ENCODE measurements at places on chromosomes 5 and 9. TPM values are rescaled to one million over a fixed set of nuclear protein-coding genes. Genes with fewer than 3 reads are reported as not detected.

Gene SLC36A3
- total RNA-seq, result not detected

Gene PCDHA9
- 0.19 TPM for total RNA-seq

Gene MSX2
- total RNA-seq, result 0.17 TPM

Gene SGCD
- total RNA-seq, result 1.0 TPM

Gene SLC45A2
- total RNA-seq, result 0.32 TPM

Gene AUH
- 21.5 TPM for total RNA-seq

Gene GPR151
- total RNA-seq, result not detected

Gene EGR1
- 6.7 TPM for total RNA-seq

Gene DAB2IP
- total RNA-seq, result 126 TPM

Gene RNF183
- 0.57 TPM for total RNA-seq

- no peaks in the 10 kb centered on the region for H3K36me3 ChIP-seq
- H3K4me3 ChIP-seq, result no peak overlapping the region
- no peaks in the 10 kb centered on the region for H3K27me3 ChIP-seq
These were observed 16.2 kb downstream of the SFXN1 start for GRCh38 chr5:175494264-175495183.

DNA sequence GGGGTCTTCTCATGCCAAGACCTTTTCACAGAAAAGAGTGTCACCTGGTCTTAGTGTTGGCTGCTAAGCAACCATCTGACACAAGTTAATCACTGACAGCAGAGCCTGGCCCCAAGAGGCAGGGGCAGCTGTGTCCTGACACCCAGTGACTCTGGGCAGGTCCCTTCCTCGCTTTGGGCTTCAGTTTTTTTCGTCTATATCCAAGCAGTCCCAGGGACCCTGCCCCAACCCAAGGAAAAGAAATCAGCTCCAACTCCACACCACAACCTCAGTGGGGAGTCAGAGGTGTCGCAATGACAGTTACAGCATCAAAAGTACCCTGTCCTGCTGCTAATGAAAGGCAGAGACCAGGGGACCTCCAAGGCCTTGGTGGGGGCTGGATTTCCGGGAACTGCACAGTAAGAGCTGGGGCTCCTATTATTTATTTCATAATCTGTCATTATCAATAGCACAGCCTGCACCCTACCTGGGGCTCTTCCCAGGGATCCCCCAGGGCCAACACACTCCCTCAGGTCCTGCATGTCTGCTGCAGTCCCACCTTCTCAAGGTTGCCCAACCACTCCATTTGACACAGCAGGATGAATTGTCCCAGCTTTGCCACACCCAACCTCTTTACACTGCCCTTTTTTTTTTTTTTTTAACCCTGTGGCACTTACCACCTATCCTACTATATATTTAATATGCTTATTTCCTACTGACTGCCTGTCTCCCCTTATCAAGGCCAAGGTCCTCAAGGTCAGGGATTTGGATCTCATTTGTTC lies 9.4 kb downstream of the ANKS6 start:
- H3K27ac ChIP-seq, result no peak overlapping the region
- H3K4me1 ChIP-seq, result no peaks in the 10 kb centered on the region
- no peaks in the 10 kb centered on the region for H3K27me3 ChIP-seq
- H3K4me3 ChIP-seq, result no peak overlapping the region

GRCh38 chr9:17216646-17217045 lies 81.8 kb downstream of the CNTLN start:
- H3K27me3 ChIP-seq, result no peaks in the 10 kb centered on the region
- no peak overlapping the region for H3K4me3 ChIP-seq
- H3K36me3 ChIP-seq, result no peaks in the 10 kb centered on the region
- no peak for DNase-seq

- no peak overlapping the region for H3K4me3 ChIP-seq
- H3K27me3 ChIP-seq, result no peaks in the 10 kb centered on the region
- H3K27ac ChIP-seq, result peak overlapping the region; percentile 36
- no peak for DNase-seq
These were observed 730 bp upstream of the GZMA start for GRCh38 chr5:55101556-55102276.

- H3K4me3 ChIP-seq, result no peak overlapping the region
- H3K36me3 ChIP-seq, result no peaks in the 10 kb centered on the region
- H3K4me1 ChIP-seq, result no peaks in the 10 kb centered on the region
- no peaks in the 10 kb centered on the region for H3K27me3 ChIP-seq
- peak; percentile 75 for DNase-seq
- H3K27ac ChIP-seq, result peak overlapping the region; percentile 59
These were observed 2.2 kb upstream of the OR2S2 start for GRCh38 chr9:35960039-35960655.

DNA sequence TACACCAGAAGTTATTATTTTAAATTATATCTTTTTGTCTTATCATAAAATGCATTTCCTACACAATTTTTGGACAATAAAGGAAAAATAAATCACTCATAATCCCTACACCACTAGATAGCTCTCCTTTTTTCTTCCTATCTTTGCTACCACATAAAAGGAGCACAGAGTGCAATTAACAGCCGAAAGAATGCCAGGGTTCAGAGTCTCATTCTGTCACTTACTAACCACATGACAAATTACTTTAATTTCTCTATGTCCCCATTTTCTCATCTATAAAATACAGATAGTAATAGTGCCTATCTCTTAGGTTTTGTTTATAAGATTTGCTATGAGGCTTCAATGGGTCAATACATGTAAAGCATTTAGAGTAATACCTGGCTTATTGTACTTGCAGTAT lies 158.7 kb upstream of the GRIN3A start:
- no peak overlapping the region for H3K27ac ChIP-seq
- no peak overlapping the region for H3K4me3 ChIP-seq
- no peak for DNase-seq
- no peaks in the 10 kb centered on the region for H3K4me1 ChIP-seq

DNA sequence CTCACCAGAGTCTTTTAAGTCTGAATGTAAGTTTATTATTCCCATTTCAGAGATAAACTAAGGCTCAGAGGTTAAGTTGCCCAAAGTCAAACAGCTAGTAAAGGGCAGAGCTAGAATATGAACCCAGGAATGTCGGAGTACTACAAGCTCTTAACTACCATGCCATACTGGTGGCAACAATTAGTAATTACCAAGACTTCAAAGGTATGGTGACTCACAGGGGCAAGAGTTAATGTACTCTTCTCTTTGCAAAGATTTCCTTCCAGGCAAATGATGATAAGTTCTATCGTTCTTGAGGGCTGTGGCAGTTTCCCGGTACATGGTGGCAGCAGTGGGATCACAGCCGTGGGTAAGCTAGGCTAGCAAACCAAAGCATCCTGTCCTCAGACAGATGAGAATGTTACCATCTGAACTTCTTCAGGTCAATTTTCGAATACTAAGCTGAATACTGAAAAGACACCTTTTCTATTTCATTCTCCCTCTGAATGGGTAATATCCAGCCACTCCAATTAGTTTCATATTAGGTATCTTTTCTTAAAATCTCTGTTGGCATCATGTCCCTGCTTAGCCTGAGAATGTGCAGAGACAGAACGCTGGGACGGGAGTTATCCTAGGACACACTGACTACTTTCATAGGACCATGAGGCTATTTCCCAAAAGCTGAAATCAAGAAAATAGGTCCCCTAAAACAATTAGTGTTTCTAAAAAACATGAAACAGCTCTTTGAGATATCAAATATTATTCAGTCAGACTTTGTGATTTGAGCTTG lies 117.0 kb upstream of the NR5A1 start:
- no peaks in the 10 kb centered on the region for H3K36me3 ChIP-seq
- H3K27me3 ChIP-seq, result no peaks in the 10 kb centered on the region
- H3K4me3 ChIP-seq, result no peak overlapping the region
- no peaks in the 10 kb centered on the region for H3K4me1 ChIP-seq

DNA sequence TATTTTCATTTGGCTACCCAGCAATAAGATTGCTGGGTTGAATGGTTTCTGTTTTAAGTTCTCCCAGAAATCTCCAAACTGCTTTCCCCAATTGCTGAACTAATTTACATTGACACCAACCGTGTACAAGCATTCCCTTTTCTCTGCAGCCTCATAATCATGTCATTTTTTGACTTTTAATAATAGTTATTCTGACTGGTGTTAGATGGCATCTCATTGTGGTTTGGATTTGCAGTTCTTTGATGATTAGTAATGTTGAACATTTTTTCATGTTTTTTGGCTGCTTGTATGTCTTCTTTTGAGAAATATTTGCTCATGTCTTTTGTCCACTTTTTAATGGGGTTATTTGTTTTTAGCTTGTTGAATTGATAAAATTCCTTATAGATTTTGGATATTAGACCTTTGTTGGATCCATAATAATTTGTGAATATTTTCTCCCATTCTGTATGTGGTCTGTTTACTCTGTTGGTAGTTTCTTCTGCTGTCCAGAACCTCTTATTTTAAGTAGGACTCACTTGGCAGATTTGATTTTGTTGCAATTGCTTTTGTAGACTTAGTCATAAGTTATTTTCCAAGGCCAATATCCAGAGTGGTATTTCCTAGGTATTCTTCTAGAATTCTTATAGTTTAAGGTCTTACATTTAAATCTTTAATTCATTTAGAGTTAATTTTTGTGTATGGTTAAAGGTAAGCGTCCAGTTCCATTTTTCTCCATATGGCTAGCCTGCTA lies 793.7 kb downstream of the BRINP1 start:
- no peaks in the 10 kb centered on the region for H3K4me1 ChIP-seq
- no peak overlapping the region for H3K4me3 ChIP-seq
- H3K27ac ChIP-seq, result no peak overlapping the region
- no peaks in the 10 kb centered on the region for H3K27me3 ChIP-seq
- no peak for DNase-seq
- no peaks in the 10 kb centered on the region for H3K36me3 ChIP-seq

DNA sequence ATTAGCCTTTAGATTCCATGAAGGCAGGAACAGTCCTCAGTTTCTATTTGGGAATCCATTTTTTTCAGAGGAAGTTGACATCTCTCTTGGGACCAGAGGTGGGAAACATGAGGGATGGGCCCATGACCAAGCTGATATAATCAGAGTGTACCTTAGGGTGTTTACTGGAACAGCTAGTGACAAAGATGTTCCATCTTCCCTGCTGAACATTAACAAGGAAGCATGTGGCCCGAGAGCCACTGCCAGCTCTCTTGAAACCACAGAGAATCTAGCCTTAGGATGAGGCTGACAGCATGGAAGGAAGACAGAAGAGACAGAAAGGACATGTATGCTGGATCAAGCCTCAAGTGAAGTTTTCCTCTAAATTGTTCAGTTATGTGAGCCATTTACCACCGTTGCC lies 16.0 kb downstream of the AQP3 start:
- no peaks in the 10 kb centered on the region for H3K36me3 ChIP-seq
- H3K4me1 ChIP-seq, result no peaks in the 10 kb centered on the region
- no peaks in the 10 kb centered on the region for H3K27me3 ChIP-seq
- no peak overlapping the region for H3K4me3 ChIP-seq

- H3K27me3 ChIP-seq, result no peaks in the 10 kb centered on the region
- H3K27ac ChIP-seq, result no peak overlapping the region
- DNase-seq, result no peak
- H3K36me3 ChIP-seq, result no peaks in the 10 kb centered on the region
These were observed 16.4 kb upstream of the GALNT10 start for GRCh38 chr5:154174091-154174490.

DNA sequence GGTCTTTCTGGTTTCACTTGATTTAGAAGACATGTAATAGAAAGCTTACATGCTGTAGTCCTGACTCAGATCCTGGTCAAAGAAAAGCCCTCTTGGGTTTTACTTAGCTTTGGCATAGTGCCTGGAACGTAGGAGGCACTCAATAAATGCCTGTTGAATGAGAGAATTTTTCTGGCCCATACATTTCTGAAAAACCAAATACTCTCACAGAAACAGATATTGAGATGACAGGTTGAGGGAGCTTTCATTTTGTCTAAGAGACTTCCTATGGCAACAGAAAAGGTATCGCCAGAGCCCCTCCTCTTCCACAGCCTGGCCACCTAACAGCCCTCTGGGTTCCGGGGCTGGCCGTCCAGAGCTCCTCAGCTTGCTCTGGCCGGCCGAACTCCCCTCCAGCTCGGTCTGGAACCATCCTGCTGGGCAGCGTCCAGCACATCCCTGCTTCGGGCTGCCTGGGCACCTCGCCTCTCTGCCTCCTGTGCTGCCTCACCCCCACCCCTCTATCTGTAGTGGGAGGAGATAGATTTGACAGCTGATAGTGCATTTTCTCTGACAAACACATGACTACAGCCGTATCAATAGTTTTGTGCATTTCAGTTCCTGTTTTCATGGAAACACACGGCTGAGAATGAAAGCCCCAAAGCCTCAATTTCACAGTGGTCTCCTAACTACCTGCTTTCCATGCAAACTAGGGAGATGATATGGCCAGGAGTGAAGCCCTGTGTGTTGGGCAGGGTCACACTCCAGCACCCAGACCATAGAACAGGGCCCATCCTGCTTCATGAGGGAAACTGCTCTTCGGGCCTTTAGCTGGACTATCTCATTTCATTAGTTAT lies 1.1 kb downstream of the IL4 start:
- H3K27me3 ChIP-seq, result no peaks in the 10 kb centered on the region
- no peaks in the 10 kb centered on the region for H3K4me1 ChIP-seq
- H3K36me3 ChIP-seq, result no peaks in the 10 kb centered on the region
- DNase-seq, result no peak
- no peak overlapping the region for H3K27ac ChIP-seq

- no peak overlapping the region for H3K27ac ChIP-seq
- no peaks in the 10 kb centered on the region for H3K36me3 ChIP-seq
These were observed 32.5 kb upstream of the SSBP2 start for GRCh38 chr5:81783401-81783800.

- H3K36me3 ChIP-seq, result no peaks in the 10 kb centered on the region
- H3K4me3 ChIP-seq, result no peak overlapping the region
- H3K27me3 ChIP-seq, result no peaks in the 10 kb centered on the region
- no peak for DNase-seq
- H3K4me1 ChIP-seq, result no peaks in the 10 kb centered on the region
These were observed 25.8 kb upstream of the ATP6V1G1 start for GRCh38 chr9:114561771-114562170.

DNA sequence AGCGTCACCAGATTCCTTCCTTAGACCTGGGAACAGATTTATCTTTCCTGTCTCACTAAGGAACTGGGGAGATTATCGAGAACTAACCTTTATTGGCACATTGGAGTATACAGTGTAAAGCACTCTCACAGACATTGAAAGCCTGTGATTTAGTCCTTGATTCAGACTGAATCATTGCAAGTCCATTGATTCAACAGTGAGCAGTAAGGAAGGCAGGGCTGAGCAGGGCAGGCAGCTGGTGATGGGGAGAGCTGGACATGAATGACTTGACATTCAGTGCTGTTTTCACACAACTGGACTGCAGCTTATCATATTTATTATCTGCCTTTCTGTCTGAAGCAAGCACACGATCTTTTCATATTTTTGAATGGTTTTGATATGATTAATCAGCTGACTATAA lies 16.2 kb downstream of the ISOC1 start:
- no peaks in the 10 kb centered on the region for H3K36me3 ChIP-seq
- H3K27me3 ChIP-seq, result no peaks in the 10 kb centered on the region
- no peaks in the 10 kb centered on the region for H3K4me1 ChIP-seq
- no peak overlapping the region for H3K27ac ChIP-seq
- H3K4me3 ChIP-seq, result no peak overlapping the region

Measured in colonic mucosa (tissue), 4 donors.